ENCODE measurements at places on chromosomes 12 and 14.
A peak's percentile ranks its signal among the peaks of the same experiment; 100 is the strongest.

- no peak for DNase-seq
Observed at GRCh38 chr14:106277503-106277902, 751.1 kb downstream of the TMEM121 start.

DNA sequence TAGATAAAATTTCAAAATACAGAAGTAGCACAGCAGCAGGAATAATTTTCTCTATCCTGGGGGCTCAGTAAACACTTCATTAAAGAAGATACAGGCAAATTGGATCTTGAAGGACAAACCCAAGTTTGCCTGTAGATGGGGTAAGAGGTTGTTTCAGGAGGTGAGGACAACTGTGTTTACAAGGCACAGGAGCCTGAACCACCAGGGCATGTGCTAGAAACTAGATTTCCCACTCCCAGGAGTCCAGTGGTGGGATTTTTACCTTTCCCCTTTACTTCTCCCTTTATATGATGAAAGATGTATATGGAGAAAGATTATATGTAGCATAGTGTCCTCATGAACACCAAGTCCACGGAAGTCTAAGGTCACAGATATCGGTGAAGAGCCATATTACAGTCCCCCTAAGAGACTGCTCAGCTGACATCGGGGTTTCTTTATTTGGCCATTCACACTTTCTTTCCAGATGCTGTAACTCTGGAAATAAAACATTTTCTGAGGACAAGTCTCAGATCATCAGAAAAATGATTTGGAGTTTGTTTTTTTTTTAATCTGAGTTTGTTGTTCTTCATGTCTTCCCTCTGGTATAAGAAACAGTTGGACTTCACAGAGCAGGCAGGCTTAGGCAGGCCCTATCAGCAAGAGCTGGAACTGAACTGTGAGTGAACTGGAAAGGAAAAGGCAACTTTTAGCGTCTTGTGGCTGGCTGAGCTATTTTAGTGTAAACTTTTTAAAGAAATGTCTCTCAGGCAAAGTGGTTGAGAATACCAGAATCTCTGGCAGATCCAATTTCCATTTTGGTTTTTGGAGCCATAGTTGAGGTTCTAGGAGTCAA lies 8.0 kb upstream of the EVL start:
- no peak for DNase-seq

- no peak for DNase-seq
Observed at GRCh38 chr14:59308086-59308485, 119.6 kb downstream of the DAAM1 start.

GRCh38 chr12:4119157-4119761 lies 154.3 kb upstream of the CCND2 start:
- DNase-seq: no peak

DNA sequence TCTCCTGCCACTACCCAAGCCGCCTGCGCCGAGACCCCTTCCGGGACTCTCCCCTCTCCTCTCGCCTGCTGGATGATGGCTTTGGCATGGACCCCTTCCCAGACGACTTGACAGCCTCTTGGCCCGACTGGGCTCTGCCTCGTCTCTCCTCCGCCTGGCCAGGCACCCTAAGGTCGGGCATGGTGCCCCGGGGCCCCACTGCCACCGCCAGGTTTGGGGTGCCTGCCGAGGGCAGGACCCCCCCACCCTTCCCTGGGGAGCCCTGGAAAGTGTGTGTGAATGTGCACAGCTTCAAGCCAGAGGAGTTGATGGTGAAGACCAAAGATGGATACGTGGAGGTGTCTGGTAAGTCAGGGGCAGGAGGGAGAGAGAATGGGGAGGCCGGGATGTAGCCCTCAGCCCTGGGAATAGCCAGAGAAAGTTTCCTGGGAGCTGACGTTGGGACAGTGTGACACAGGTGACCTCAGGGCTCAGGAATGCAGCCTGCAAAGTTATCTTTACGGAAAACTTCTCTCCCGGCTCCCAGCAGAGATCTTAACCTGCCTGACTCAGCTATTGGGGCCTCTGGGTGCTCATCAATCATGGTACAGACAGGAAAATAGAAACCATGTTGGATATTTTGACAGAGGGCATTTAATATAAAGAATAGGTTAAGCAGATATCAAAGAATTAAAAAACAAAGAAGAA lies 747 bp downstream of the HSPB8 start:
- peak; percentile 26 for DNase-seq

GRCh38 chr12:6097411-6097810 lies 27.1 kb downstream of the VWF start:
- DNase-seq: no peak

DNA sequence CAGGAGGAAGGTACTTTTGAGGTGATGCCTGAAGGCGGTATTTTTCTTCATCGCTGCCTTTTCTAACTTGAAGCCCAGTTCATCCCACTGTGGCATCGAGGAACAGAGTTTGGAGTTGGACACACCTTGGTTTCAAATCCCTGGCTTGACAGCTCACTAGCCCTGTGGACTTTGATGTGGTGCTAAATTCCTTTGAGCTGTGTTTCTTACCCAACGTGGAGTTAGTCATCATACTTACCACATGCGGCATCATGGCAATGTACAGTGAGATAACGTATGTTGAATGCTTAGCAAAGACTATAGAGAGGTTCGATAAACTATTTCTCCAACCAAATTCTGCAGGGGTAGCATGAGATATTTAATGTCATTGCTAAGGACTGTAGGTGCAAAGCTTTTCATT lies 3.4 kb downstream of the PLEKHG3 start:
- no peak for DNase-seq

DNA sequence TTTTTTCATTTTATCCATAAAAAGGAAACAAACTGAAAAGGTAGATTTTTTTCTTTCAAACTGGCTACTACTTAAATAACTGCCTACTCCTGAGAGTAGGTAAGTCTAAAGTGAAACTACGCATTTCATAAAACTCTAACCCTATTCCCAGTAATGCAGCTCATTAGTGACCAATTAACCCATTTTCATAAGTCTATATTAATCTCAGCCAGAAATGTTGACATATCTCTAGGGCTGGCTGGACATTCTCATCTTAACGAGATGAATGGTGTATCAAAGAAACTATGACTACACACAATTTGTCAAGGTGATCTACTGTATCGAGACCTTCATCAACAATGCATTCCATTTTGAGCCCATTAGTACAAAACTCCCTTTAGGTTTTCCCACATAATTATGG lies 57.2 kb downstream of the EPS8 start:
- no peak for DNase-seq

- DNase-seq: no peak
Observed at GRCh38 chr14:70685474-70686197, 43.9 kb downstream of the TTC9 start.

DNA sequence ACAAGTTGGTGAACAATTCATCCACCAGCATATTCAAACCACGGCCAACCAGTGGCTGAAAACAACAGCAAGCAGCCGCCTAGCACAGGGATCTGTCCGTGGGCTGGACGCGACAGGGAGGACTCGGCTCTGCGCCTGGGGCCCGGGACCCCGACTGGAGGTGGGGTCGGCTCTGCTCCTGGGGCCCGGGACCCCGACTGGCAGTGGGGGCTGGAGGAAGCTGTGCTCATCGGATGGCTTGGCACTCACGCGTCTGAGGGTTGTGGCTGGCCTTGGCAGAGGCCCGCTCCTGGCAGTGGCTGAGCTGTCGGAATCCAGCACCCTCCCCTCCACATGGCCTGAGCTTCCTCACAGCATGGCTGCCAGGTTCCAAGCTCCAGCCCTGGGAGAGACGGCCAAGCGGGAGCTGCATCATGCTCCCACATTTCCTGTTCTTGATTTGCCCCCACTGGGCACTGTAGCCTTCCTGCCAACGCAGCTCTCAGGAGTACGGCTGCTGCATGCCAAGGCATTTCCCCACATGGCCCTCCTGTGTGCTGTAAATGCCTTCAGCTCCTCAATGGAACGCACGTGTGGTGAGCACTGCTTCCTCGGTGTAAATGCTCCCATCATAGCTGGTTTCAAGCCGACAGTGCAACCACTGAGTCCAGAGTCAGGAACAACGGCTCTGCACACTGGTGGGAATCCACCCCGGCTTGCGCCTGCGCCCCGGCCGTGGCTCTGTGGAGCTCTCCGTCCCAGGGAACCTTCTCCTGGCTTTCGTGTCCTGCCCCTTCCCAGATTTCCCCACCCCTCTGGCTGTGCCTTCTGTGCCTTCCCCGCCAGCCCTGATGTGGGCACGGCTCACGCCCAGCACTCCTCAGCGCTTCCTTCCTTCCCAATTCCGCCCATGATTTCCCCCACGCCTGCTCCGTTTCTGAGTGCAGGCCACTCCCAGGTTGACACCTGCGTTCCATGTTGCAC lies 7.3 kb upstream of the GALNT9 start:
- DNase-seq: no peak

GRCh38 chr12:97404543-97404942 lies 58.1 kb upstream of the RMST start:
- peak; percentile 21 for DNase-seq

- no peak for DNase-seq
Observed at GRCh38 chr12:53391724-53392123, 11.7 kb downstream of the SP1 start.

GRCh38 chr12:104247698-104248097 lies 32.1 kb downstream of the TXNRD1 start:
- DNase-seq: no peak
